Stimulated activated CD8-positive, alpha-beta memory T cell treated with anti-CD3 and anti-CD28 coated beads, Interleukin-4, amount 100 ng/mL, for 1 hour (primary cell): ENCODE measurements at places on chromosomes 4 and X.

- no peak for DNase-seq
Observed at GRCh38 chrX:130267956-130268448, 697 bp downstream of the ZNF280C start.

GRCh38 chr4:77959566-77960338 is 97.1 kb downstream of the MRPL1 start:
- no peak for DNase-seq

DNA sequence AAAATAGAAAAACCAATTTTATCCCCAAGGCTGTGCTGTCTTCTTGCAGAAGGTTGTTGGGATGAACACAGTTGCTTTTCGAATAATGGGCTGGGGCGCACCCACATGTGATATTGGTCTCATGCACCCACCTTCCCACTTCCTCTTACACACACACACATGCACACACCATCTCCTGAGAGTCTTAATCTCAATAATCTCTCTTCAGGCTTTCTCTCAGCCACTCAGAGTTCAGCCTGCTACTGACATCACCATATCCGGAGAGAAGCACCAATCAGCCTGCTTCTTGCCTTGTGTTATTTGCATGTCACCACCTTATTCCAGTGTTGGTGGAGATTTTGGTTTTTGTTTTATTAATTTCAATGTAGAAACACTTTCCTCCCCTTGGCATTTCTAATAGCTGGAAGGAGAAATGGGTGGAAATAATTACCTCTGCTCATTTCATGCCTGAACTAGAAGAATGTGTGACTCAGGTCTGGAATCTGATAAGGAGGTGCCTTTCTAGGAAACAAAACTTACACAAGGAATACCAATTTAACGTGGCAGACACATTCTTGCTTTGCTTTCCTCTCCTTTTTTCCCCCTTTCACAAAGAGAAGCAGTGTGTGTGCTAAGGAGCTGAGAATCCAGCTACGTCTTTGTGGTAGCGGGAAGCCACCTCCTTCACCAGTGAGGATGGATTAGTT is 400.2 kb downstream of the MID1IP1 start:
- no peak for DNase-seq

GRCh38 chrX:137566746-137567679 is 1.1 kb downstream of the ZIC3 start:
- DNase-seq = no peak

DNA sequence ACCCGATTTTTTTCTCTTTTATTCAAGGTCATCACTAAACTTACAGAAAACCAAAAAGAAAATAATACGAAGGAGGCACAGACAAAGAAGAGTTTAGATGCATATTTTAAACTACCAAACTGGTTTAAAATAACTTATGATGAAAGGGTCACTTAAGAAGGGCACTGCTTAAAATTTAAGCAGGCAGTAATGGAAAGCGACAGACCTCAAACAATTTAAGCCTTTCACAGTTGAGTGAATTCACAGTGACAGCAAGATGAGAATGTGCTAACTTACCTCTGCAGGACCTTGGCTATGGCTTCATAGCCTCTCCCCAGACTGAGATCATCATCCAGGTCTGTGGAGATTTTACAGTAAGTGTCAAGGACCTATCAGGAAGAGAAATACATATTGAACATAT is 112.1 kb downstream of the TTC29 start:
- no peak for DNase-seq

DNA sequence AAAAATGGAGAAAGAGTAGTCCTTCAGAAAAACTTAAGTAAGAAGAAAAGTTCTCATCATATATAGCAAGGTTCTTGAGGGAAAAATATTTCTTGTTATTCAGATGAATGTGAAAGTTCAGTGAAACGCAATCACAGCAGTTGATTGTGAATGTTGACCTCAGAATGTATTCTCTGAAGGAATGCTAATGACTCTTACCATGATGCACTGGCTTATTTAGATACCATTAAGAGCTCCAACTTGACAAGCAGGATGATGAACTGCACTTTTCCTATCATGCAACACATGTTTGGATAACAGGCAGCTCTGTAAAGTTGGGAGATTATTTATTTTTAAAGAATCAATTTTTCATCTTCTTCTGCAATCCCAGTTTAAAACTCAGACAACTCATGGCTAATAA is 115.5 kb upstream of the MYOZ2 start:
- DNase-seq = no peak

DNA sequence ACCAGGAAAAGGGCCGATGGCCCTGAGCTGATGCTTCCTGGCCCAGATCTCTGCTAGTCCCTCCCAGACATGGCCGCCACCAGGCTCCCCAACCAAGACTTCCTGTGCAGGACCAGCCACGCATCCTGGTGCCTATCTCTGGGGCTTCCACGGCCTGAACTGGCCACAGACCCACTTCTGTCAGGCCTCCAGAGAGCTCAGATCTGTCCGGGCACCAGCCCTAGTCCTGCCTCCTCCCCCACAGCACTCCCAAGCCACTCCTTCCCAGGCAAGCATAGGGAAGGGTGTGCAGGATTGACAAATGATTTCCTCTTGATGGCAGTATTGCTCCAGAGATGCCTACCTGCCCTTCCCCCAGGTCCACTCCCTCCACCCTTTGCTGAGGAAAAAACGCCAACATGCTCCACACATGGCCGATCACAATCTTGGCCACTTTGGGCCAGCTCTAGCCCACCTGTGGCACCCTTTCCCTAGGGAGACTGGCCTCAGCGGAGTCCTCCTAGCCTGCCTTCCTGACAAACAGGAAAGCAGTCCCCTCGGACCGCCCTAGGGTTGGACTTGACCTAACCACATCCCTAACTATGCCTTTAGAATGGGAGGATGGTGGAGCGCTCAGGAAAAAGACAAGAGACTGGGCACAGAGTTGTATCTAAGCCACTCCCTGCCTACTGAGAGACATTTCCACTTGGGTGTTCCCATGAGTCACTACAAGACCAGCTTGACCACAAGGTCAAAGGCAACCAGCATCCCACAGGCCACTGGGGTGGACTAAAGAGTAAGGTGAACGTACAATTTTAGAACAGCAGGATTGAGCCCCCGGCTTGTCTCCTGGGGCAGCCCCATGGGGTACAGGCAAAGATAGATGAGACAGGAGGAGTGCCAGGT is 277.5 kb upstream of the AGTR2 start:
- DNase-seq = no peak

DNA sequence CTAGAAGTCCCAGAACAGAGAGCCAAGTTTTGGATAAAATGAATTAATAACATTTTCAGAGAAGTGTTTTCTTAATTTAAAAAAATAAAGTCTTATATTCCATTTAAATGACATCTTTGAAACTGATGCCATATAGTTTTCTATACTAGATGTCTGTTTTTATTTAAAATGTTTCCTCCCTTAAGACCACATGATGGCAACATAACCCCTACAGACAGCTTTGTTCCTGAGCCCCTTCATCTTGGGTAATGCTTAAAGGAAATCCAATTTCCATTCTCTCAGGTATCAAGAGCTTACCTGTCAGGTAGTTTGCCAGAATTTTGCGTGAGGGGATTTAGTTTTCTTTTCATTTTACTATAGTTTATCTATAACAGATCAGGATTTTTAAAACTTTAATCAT is 181.4 kb upstream of the UGT8 start:
- no peak for DNase-seq

GRCh38 chrX:13763489-13763888 is 28.9 kb downstream of the OFD1 start:
- DNase-seq = no peak

- no peak for DNase-seq
Observed at GRCh38 chrX:110732266-110732665, 63.4 kb downstream of the CHRDL1 start.

DNA sequence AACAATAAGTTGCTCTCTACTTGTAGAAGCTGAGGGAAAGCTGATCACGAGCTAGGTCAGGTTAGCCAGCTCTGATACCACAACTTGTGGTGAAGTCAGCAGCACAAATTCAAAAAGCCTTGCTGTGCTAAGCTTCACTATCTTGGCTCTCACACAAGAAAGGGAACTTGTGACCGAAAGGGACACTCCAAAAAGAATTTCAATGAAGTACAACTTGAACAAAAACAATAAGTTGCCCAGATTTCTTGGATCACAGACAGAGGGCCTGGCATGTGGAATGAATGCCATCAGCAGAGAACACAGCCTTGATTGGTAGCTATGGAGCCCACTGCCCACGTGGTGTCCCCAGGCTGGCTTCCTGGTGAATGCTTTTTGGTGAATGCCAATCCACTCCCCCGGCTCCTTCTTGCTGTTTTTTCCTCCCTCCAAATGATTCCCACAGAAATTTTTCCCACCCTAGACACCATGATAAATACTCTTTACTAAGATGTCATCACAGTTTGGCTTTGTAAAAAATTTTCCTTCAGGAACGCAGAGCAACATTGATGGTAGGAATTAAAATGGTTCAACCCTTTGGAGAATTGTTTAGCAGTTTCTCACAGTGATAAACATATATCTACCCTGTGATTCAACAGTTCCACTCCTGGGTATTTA is 82.6 kb downstream of the ANXA3 start:
- no peak for DNase-seq

DNA sequence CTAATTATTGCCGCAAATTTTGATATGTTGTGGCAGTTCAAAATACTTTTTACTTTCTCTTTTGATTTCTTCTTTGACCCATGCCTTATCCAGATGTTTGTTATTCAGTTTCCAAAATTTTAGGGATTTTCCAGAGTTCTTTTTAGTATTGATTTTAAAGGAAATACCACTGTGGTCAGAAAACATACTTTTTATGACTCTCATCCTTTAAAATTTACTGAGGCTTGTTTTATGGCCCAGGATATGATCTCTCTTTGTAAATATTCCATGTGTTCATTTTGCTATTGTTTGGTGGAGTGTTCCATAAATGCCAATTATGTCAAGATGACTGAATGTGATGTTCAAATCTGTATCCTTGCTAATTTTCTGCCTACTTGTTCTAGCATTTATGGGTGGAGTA is 272.3 kb upstream of the DIPK2B start:
- DNase-seq = no peak

- DNase-seq = no peak
Observed at GRCh38 chr4:138301536-138301935, 59.4 kb upstream of the SLC7A11 start.

- no peak for DNase-seq
Observed at GRCh38 chr4:186400676-186401075, 134.7 kb downstream of the F11 start.

DNA sequence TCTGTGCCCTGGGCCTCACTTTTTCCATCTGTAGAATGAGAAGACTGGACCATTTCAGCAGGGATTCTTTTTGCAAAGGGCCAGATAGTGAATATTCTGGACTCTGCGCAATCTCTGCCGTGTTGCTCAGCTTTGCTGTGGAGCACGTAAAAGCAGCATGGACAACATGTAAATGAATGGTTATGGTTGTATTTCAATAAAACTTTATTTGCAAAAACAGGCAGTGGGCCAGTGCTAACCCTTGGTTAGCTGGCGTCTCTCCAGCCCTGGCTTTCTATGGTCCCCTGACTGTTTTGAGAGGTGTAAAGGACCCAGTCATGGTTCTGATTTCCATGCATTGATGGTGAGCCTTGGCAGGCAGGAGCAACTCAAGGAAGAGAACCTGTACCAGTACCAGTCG is 18.7 kb downstream of the WFS1 start:
- DNase-seq = no peak

- DNase-seq = no peak
Observed at GRCh38 chrX:15567267-15567666, 33.5 kb downstream of the ACE2 start.

DNA sequence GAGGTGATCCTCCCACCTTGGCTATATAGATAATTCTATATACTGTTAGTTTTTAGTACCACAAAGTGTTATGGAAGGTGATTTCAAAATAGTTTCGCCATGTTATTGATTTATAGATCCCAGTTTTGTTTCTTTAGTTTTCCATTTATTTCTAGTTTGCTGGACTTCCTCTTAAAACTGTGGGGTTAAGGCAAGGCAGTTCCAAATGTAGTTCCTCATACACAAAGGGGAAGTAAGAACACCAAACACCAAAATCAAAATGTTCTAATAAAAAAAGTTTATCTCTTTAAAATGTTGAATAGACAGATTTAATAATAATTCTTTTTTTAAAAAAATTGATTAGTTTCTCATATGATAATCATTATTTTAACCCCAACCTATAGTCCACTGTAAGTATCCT is 6.8 kb upstream of the CISD2 start:
- DNase-seq = no peak

- DNase-seq = no peak
Observed at GRCh38 chrX:41705680-41706374, 17.1 kb downstream of the GPR34 start.

DNA sequence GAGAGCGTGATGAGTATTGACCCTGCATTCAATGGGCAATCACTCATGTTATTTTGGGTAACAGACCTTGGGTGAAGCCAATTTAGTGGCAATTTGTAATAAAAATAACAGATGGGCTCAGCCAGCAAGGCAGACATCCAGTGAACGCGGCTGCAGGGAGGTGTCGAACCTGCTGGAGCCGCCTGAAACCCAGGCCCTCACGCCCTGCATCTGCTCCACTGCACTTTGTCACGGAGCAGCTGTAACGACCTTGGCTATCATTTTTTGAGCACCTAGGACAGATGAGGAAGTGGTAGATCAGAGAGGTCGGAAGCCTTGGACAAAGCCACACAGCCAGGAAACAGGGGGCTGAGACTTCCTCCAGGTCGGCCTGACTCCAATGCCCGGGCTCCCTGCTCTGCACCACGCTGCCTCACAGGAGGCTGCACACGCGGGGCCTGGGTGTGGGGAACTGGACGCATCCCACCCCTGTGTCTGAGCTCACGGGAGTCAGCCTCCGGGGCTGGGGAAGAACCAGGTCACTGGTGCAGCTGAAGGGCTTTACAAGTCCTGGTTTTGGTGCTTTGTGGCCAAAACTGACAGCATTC is 19.4 kb downstream of the HMX1 start:
- DNase-seq = no peak
